Cerebellum (tissue), 4 donors: ENCODE measurements at places on chromosomes 4 and X.

- no peak for DNase-seq
Measured at GRCh38 chrX:108299101-108299591, 139.1 kb downstream of the COL4A6 start.

GRCh38 chrX:151975228-151975593, 735 bp upstream of the GABRE start:
- no peak for DNase-seq

GRCh38 chr4:79199743-79200142, 126.1 kb downstream of the NAA11 start:
- DNase-seq: no peak

DNA sequence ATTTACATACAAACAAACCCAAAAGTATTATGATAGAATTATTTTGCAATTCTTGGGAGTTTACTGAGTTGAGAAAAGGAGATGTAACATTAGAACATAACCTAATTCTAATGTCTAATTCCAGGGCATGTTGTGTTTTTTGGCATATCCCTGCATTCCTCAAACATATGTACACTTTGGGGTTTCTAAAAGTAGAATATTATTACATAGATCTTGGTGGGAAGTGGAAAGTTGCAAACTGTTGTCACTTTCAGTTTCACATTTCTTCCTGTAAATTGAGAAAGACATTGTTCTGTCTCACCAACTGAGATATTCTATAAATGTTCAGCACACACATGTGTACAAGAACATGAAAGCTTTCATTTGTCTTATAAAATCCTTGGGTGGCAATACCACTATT, 24.4 kb upstream of the GBA3 start:
- DNase-seq: no peak

- no peak for DNase-seq
Measured at GRCh38 chr4:91025241-91026148, 898.3 kb downstream of the CCSER1 start.

DNA sequence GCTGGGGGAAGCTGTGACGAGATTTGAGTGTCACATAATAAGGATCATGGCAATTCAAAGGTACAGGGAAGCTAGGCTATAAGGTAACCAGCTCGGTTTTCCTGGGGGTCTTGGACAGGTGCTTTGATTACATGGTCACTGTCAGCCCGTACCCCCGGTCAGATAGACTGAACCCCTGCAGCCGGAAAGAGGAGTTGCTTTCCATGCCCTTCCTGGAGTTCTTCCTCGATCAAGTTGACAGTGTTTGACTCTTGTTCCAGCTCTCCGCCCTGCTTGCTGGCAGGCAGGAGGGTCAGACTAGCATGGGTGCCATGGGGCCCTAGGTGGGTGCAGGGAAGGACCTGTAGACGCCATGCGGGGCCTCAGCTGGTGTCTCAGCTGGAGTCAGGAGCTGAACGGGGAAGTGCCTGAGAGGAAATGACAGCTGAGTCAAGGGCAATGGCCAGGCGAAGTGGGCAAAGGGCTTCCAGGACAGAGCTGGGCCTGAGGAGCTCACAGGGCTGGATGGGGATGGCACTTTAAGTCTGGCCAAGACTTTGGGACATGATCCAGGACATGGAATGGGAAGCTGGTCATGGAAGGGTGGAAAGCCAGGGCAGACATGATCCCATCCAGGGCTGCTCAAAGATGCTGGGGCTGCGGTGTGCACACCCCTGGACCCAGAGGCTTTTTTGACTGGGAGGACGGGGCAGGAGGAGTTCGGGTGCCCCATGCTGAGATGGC, 1.6 kb downstream of the TMEM187 start:
- no peak for DNase-seq

DNA sequence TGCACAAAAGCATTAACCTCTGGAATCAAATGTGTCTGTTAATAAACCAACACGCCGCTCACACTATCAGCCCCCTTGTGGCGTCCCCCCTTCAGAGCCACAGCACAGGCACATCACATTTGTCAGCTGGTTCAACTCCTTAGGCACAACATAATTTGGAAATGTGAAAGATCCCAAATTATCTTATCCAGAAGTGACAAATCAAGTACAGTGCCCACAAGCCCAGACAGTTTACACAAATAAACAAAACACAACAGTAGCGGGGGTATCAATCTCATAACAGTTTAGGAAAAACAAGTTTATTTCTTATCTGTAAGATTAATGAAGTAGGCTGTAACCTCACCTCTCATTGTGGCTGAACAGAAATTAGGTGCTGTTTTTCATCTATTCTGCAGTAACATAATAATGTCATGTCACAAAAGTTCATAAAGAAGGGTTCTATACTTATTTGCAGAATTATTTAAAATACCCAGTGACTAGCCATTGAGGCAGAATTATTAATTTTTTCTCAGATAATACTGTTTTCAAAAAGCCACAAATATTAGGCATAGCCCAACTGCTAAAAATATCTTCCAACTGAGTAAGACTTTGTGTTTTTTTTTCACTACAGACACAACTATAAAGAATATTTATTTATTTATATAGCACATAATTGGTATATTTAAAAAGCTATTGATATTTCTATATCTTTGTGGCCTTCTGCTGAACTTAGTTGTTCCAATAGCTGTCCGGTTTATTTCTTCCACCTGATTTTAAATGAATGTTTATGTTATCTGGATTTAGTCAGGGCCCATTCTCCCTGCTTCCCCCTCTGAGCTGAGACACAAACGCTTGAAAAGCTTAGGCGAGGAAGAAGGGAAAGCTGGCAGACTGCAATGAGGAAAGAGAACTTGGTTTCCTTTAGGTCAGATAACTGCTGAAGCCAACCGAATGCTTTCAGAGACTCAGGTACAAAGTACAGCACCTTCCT, 214.7 kb downstream of the QDPR start:
- DNase-seq: no peak

- no peak for DNase-seq
Measured at GRCh38 chr4:137451172-137451825, 81.0 kb downstream of the PCDH18 start.

DNA sequence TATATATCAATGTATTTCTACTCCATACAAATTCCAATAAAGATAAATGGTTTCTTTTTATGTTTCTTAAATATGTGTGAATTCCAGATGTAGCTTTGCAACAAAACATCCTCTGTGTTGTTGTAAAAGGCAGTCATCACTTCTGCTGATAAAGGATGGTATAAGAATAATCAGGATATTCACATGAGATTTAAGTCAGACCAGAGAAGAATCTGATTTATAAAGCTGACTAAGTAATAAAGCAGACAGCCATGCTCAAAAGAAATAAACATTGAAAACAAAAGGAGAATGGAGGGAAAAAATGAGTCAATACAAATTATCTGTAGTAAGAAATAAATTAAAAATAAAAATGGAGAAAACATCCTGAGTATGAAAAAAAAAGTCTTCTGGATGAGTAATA, 27.0 kb upstream of the SLC7A11 start:
- no peak for DNase-seq

- no peak for DNase-seq
Measured at GRCh38 chrX:130896026-130896425, 7.0 kb downstream of the ENOX2 start.

DNA sequence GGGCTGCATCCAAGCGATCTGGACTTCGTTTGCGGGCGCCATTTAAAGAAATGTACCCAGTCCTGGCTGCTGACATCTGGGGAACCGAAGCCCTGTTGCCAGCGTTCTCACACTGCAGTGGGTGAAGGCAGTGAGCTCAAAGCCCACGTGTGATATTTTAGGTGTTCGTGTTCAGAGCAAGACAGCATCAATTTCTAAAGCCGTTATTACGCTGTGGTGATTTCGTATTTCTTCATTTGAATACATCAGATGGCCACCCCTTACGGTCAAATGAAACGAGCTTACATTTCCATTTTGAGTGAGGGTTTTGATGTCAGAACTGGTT, 376 bp upstream of the C4orf36 start:
- DNase-seq: no peak

DNA sequence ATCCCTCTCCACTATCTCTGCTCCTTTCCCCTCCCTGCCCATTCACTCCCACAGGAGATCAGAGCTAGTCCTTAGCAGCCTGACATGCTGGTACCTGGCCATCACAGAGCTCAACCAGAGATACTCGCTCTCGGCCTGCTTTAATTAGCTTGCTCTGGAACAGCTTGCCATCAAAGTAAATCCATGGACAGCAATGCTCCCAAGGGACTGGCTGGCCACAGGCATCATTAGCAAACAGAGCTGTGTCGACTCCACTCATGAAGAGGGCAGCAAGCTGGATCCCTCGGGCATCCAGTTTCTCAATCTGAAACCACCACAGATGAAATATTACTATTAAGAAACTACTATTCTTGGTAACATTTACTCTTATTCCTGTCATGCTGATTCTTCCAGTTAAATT, 43.4 kb upstream of the PHF8 start:
- DNase-seq: no peak

- DNase-seq: peak; percentile 31
Measured at GRCh38 chr4:78174891-78175290, 117.8 kb downstream of the FRAS1 start.

- DNase-seq: no peak
Measured at GRCh38 chrX:26050099-26050498, 88.0 kb upstream of the MAGEB18 start.
